ENCODE measurements at places on chromosomes 1 and 21. TPM values are rescaled to one million over a fixed set of nuclear protein-coding genes. Genes with fewer than 3 reads are reported as not detected.
A peak's percentile ranks its signal among the peaks of the same experiment; 100 is the strongest.

- no peak for ATAC-seq
Measured at GRCh38 chr1:167654975-167655575, 25.0 kb downstream of the RCSD1 start.

DNA sequence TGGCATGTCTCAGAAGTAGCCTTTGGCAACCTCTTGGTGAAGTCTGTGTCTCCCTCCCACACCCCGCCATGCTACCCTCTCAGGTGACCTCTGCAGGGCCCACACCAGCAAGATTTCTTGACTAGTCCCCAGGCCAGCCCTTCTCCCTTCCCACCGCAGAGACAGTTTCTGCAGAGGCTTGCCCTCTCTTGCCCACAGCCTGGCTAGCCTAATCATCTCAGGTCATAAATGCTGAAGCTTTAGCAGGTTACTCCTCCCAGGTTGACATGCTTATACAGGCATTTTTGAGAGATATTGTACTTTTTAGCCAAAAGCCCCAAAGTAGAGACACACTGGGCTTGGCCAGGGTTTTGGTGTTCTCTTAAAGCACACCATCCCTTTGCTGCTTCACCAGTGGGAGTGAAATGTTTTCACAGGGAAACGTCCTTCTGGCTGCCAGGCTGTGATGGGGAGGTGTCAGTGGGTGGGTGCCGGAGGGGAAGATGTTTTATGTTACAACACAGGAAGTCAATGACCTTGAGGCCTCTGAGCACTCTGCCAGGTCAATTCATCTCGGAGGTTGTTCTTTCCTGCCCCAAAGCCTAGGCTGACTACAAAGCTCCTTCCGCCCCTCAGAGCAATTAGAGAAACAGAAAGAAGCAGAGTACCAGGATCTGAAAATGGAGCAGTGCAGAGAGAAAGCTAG is 58.5 kb downstream of the STYXL2 start:
- peak; percentile 29 for ATAC-seq

DNA sequence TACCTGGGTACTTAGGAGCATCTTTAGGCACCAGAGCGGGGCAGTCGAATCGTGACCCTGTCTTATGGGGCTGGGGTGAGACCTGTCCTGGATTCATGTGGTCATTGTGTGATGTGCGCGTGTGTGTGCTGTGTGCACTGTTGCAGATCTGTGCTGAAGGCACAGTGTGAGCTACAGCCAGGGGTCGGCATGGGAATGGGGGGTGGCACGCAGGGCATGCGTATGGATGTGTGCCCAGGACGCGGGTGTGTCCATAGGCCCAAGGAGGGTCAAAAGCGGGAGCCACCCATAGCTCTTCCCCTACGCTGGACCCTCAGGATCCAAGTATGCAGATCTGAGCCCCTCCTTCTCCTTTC is 14.6 kb downstream of the PTPRF start:
- ATAC-seq = no peak

DNA sequence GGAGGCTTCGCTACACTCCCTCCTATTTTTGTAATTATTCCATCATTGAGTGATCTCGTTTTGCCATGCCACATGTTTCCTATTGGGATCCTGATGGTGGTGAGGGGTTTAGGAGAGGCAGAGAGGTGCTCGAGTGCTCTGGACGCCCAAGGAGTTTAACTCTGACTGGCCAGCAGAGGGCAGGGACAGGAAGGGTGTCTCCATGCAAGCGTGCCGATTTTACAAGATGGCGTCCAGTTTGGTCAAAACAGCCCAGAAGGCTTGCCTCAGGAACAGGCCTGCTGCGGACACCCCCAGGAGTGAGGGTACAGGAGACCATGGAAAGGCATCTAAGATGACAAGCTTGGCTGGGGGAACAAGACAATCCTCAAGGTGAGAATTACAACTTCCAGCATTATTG is 33.8 kb upstream of the KCNE2 start:
- no peak for ATAC-seq

- no peak for ATAC-seq
Measured at GRCh38 chr1:65360648-65361047, 51.3 kb downstream of the DNAJC6 start.

GRCh38 chr1:17892225-17892624 is 137.1 kb downstream of the ACTL8 start:
- ATAC-seq = no peak

DNA sequence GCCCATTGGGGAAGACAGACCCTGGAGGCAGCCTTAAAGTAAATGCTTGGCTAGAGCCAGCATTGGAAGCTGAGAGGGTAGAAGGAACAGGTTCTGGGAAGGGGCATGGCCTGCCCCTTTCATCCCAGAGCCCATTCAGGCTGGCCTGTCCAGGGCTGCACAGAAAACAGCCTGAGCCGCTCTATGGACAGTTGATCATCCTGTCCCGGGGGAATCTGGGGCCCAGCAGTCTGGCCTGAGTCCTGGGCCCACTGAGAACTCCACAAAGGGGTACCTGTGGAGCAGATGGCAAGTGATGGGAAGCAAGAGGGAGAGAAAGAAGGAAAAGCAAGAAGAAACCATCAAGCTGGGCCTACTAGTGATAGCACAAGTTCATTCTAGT is 13.2 kb downstream of the TMEM81 start:
- no peak for ATAC-seq

- no peak for ATAC-seq
Measured at GRCh38 chr1:25199819-25200620, 32.3 kb downstream of the SYF2 start.

DNA sequence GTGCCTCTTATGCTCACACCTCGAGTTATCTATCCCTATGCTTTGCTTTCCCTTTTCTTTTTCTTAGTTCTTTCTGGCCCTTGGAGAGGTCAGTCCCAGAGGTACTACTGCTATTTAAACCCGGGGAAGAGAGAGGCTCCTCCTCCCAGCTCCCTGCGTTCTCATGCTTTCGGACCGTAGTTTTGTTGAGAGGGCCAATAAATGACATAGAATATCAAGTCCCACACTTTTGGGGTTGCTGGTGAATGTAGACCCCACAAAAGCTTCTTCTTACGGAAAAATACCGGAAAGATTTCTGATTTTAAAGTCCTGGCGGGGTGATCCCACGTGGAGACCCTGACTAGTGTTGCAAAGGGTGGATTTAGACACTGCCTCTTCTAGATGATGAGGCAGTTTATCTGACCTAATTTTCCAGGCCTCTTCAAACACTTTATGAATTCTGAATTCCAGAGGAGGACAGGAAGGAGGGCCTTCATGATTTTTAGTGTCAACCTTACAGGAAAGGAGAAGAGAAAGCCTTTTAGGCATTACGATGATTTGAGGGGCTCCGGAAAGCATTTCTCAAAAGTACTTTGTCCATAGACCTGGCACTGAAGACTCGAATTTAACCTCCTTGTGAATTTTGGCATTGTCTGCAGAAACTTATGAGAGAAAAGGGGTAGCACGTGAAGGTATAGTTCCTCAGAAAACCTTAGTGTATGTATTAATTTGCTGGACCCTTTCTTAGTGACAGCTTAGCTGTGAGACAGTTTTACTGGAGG is 694 bp downstream of the TMEM167B start:
- ATAC-seq = peak; percentile 56

DNA sequence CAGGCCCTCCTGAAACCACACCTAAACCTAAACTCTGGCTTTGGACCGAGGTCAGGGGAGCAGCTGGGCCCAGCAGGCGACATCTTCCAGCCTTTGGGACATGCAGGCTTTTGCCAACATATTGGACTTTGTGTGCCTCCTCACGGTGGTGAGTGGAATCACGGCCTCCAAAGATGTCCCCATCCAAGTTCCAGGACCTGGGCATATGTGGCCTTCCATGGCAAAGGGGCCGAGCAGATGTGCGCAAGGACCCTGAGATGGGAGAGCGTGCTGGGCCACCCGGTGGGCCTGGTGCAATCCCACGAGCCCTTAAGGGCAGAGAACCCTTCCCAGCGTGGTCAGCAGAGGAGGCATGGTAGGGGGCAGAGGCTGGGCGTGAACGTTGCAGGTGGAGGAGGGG is 160.8 kb upstream of the C1orf174 start:
- no peak for ATAC-seq

DNA sequence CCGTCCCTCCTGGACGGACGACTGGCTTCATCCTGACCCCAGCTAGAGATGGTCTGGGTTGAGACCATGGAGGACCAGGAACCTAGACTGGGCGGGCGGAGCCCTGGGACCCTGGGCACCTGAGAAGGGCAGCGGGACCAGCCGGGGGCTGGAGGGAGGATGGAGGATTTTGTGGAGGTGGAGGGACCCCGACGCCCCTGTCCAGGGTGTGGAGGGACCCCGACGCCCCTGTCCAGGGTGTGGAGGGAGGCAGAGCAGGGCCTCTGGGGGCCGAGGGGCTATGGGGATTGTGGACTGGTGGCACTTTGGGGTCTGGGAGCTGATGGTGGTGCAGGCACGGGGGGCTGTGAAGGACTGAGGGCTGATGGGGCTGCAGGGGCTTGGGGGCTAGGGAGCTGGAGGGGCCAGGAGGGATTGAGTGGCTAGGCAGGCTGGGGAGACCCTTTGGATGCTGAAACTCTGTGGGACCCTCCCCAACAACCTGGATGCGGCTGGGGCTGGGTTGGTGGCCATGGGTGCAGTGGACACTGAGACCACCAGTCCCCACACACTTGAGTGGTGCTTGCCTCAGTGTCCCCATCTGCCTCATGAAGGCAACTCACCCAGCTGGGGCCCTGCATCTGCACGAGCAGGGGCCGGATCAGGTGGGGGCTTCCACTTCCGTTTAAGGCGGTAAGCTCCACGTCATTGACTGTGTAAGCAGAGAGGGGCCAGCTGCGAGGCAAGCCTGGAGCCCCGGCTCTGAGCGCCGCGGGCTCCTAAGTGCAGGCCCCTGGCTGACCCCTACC is 7.4 kb downstream of the GJC2 start:
- ATAC-seq = no peak

- peak; percentile 56 for ATAC-seq
Measured at GRCh38 chr1:206833801-206834200, 31.6 kb upstream of the IL20 start.

DNA sequence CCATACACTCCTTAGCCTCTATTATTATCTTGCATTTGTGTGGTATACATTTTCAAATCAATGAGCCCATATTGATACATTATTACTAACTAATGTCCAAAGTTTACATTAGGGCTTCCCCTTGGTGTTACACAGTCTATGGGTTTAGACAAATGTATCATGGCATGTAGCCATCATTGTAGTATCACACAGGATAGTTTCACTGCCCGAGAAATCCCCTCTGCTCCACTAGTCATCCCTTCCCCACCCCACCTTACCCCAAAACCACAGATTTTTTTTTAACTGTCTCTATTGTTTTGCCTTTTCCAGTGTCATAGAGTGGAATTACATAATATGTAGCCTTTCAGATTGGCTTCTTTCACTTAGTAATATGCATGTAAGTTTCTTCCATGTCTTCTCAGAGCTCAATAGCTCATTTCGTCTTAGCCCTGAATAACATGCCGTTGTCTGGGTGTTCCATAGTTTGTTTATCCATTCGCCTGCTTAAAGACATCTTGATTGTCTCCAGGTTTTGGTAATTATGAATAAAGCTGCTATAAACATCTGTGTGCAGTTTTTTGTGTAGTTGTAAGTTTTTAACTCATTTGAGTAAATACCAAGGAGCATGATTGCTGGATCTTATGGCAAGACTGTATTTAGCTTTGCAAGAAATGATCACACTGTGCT is 86.4 kb upstream of the LYST start:
- ATAC-seq = no peak

- ATAC-seq = no peak
Measured at GRCh38 chr1:219659684-219660083, 46.8 kb upstream of the ZC3H11B start.

DNA sequence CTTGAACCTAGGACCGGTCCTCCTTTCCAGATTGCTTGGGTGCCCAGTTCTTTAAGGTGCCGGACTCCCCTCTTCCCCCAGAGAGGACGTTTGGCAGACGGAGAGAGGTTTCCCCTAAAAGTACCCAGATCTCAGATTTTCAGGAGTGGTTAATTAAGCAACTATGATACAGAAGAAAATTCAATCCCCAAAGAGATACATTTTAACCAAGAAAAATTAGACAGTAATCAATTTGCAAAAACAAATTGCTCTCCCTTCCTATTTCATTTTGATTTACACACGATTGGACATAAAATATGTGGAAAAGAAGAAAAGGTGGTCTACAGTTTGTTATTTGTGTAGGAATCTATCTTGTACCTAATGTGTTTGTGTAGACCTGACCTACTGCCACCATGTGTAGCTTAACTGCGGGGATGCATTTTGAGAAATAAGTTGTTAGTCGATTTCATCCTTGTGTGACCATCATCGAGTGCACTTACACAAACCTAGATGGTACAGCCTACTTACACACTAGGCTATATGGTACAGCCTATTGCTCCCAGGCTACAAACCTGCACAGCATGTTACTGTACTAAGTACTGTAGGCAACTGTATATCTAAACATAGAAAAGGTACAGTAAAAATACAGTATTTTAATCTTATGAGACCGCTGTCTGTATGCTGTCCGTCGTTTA is 755 bp downstream of the RPAP2 start:
- ATAC-seq = no peak

GJB4 gene
- total RNA-seq = 1.4 TPM

GJA4 gene
- total RNA-seq = 2.0 TPM

LYPLAL1 gene
- total RNA-seq = 26.7 TPM

Measured in esophagus mucosa (tissue), 1 donor.